ENCODE measurements at places on chromosomes 3 and 15.

- no peak for DNase-seq
Measured at GRCh38 chr3:30199855-30200254, 406.5 kb upstream of the TGFBR2 start.

- DNase-seq = no peak
Measured at GRCh38 chr3:111936967-111937366, 41.9 kb upstream of the ABHD10 start.

DNA sequence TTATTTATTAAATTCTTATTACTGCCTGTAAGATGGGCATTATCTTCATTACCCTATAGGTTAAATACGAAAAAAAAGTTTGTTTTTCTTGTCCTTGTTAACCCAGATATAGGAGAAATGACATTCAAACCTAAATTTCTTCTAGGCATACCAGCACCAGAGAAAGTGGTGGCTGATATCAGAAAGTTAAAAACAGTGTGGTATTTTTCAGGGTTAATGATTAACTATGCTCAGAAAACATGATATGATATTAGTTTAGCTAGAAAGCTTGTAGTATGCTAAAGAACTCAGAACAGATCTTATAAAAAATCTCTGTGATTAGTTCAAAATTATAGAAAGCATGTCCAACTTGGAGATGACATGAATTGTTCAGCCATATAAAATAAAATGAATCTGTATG, 630.5 kb upstream of the EPHA6 start:
- DNase-seq = no peak

GRCh38 chr3:14609506-14609905, 42.1 kb upstream of the CCDC174 start:
- no peak for DNase-seq

- no peak for DNase-seq
Measured at GRCh38 chr3:7082244-7082643, 221.3 kb downstream of the GRM7 start.

- no peak for DNase-seq
Measured at GRCh38 chr3:143081844-143082778, 37.5 kb upstream of the CHST2 start.

GRCh38 chr15:42274702-42274989, 1.4 kb upstream of the TMEM87A start:
- DNase-seq = no peak

DNA sequence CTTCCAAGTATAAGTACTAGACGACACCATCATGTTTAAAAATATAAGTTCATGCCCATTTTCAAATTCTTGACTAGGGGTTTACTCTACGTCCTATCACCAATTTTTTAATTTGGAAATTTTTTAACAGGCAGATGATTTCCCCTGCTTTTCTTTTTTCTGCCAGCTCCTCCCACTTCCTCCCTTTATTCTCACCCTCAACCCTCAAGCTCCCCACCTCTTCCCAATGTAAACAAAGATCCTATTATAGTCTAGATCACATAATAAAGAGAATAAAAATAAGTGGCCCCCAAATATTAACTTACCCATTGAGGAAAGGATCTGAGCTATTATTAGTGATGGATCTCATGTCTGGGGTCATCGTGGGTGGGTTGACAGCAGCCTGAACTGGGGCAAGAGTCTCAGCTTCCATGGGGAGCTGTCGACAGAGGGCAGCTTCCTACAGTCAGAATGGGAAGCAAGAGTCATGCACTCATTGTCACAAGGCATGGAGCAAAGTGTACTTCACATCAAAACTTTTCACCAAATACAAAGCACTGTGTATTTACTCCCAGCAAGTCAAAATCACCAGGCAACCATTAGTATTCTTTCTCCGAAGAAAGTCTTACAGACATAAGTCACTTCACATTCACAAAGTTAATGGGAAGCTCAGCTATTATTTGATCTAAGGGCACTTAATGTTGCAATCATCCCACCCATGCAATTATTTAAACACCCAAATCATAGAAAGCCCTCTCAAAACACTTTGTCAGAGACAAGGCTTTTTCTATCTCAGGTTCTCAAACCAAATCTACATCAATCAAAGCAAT, 53.2 kb downstream of the TM4SF4 start:
- DNase-seq = no peak

GRCh38 chr3:37450561-37450960, 276.2 kb upstream of the LRRFIP2 start:
- DNase-seq = no peak

GRCh38 chr3:184085389-184085852, 11.4 kb upstream of the HTR3E start:
- no peak for DNase-seq

DNA sequence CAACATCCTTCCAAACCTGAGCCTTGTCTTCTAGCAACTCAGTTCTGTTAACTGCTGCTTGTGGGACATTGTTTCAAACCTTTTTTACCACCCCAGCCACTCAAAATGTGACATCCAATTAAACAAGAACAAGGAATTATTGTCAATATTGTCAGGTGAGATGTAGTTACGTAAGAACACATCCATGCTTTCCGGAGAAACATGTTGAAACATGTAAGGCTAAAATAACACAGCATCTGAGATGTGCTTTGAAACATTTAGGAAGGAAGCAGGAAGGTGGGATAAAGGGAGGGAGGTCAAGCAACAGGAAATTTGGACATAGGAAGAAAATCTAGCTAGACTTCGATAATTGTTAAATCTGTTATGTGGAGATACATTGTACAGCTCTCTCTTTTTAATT, 50.9 kb upstream of the PRICKLE2 start:
- DNase-seq = no peak

DNA sequence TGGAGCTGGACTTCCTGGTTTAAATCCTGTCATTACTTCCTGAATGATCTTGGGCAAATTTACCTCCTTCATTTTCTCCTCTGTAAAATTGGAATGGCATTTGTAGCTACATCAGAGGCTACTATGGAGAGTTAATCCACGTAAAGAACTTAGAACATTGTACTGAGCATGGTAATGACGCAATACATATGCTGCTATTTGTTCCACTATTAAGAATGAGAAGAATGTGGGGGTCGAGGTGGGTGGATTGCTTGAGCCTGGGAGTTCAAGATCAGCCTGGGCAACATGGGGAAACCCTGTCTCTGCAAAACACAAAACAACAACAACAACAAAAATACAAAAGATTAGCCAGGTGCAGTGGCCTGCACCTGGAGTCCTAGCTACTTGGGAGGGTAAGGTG, 250.6 kb downstream of the RYR3 start:
- no peak for DNase-seq

DNA sequence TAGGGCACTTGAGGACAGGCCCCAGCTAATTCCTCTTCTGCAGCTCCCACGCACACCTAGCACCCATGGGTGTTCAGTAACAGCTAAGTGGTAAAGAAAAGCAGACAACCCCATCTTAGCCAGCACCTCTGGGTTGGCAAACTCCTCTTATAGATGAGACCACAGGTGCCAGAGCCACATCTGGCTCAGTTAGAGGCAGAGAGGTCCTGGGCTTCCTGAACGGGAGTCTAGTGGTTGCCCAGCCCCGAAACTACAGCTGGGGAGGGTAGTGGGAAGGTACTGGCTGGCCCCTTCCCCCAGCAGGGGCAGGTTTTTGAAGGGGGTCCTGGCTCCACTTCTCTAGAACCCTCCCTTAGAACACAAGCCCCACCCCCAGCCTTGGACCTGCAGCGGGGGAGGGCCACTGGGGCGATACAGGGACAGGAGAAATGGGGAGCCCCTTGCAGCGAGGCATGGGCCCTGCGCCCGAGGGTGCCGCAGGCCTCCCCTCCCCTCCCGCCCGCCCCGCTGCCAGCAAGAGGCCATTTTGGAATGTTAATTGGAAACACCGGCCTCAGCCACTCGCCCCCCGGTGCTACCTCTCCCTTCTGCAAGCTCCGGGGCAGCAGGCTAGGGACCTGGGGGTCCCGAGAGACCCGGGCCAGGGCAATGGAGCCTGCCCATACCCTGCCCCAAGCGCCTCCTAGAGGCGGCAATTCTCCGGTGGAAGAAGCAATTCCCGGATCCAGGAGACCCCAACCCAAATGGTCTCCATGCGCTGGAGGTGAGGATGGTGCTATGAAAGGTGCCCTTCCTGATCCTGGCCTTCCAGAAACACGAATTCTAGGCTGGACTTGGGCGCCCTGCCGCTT, 1.5 kb downstream of the DUSP7 start:
- no peak for DNase-seq

GRCh38 chr15:65979316-65979715, 110.0 kb downstream of the RAB11A start:
- no peak for DNase-seq

Measured in iPS-NIHi11 (cell line).